ENCODE measurements at places on chromosomes 12 and 14.

- H3K4me1 ChIP-seq = no peaks in the 10 kb centered on the region
- H3K27ac ChIP-seq = no peak overlapping the region
- H3K27me3 ChIP-seq = no peaks in the 10 kb centered on the region
- H3K36me3 ChIP-seq = peaks cover 23% of the 10 kb centered on the region
- no peak for DNase-seq
Measured at GRCh38 chr12:50690925-50691324, 73.0 kb upstream of the ATF1 start.

DNA sequence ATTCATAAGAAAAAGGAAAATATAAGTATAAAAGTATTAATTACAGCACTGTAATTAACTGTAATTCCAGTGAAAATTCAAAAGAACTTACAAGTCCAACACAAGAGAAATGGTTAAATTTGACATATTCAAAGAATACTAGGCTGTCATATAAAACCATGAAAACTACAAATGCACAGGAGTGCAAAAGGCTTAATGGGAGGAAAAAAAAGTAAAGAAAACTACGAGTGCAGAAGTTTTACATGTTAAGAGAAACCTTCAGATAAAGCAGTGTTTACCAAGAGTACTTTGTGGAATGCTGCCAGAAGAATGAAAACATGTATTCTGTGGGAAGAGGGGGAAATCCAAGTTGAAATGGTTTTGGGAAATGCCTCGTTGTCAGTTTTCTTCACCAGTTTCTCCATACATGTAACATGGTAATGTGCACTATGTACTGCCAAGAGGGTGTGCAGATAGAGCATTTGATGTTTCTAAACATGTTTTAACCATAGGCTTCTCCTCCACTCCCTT lies 9.1 kb downstream of the HEATR5A start:
- no peak for DNase-seq
- no peak overlapping the region for H3K4me3 ChIP-seq
- no peaks in the 10 kb centered on the region for H3K27me3 ChIP-seq
- H3K4me1 ChIP-seq = peaks cover 12% of the 10 kb centered on the region
- H3K27ac ChIP-seq = no peak overlapping the region
- H3K36me3 ChIP-seq = no peaks in the 10 kb centered on the region

GRCh38 chr14:69789118-69789640 lies 7.9 kb downstream of the SLC10A1 start:
- peaks cover 12% of the 10 kb centered on the region for H3K4me1 ChIP-seq
- DNase-seq = no peak
- H3K4me3 ChIP-seq = no peak overlapping the region
- no peaks in the 10 kb centered on the region for H3K36me3 ChIP-seq

DNA sequence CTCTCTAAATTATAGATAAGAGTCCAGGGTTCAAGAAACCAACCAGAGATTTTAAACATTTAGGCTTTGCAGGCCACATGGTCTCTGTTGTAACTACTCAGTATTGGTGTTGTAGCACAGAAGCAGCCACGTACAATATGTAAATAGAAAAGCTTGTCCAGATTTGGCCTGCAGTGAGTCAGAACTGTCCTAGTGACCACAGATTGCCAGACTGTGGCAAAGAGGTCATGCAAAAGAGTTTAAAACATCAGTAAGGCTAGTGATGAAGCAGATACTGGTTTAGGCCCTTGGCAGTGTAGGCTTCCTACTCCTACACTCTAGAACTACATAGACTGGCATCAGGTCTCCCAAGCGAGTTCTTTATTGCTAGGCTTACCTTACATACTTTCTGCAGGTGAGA lies 117.6 kb upstream of the GARIN6 start:
- H3K27ac ChIP-seq = no peak overlapping the region
- H3K4me1 ChIP-seq = no peaks in the 10 kb centered on the region
- no peaks in the 10 kb centered on the region for H3K27me3 ChIP-seq
- no peak overlapping the region for H3K4me3 ChIP-seq
- DNase-seq = no peak

GRCh38 chr14:91831337-91831736 lies 36.0 kb downstream of the TC2N start:
- DNase-seq = no peak
- no peak overlapping the region for H3K27ac ChIP-seq
- no peak overlapping the region for H3K4me3 ChIP-seq
- H3K27me3 ChIP-seq = no peaks in the 10 kb centered on the region

GRCh38 chr14:28608851-28609828 lies 157.4 kb upstream of the FOXG1 start:
- DNase-seq = no peak
- H3K27me3 ChIP-seq = no peaks in the 10 kb centered on the region
- H3K27ac ChIP-seq = no peak overlapping the region
- H3K4me3 ChIP-seq = no peak overlapping the region

DNA sequence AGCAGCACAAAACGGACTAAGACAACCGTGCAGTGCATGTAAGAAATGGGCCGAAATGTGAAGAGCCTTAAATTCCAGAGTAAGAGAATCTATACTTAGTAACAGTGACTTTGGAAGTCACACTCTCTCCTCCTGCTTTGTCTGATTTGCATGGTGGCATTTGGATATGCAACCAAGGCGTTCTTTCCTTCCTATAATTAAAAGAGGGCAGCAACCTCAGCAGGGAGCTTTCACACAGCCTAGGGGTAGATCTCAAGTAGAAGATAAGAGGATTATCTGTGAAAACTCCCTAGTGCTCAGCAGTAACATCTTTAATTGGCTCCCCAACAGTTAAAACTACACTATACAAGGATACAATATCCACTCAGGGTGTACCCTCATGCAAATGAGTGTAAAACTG lies 16.5 kb downstream of the GMFB start:
- DNase-seq = no peak
- no peaks in the 10 kb centered on the region for H3K4me1 ChIP-seq
- no peak overlapping the region for H3K4me3 ChIP-seq
- peaks cover 2% of the 10 kb centered on the region for H3K36me3 ChIP-seq
- H3K27me3 ChIP-seq = no peaks in the 10 kb centered on the region

GRCh38 chr14:41609704-41610183 lies 3.1 kb downstream of the LRFN5 start:
- peaks cover 56% of the 10 kb centered on the region for H3K27me3 ChIP-seq
- no peak overlapping the region for H3K4me3 ChIP-seq
- peaks cover 2% of the 10 kb centered on the region for H3K4me1 ChIP-seq
- no peak for DNase-seq
- no peak overlapping the region for H3K27ac ChIP-seq

DNA sequence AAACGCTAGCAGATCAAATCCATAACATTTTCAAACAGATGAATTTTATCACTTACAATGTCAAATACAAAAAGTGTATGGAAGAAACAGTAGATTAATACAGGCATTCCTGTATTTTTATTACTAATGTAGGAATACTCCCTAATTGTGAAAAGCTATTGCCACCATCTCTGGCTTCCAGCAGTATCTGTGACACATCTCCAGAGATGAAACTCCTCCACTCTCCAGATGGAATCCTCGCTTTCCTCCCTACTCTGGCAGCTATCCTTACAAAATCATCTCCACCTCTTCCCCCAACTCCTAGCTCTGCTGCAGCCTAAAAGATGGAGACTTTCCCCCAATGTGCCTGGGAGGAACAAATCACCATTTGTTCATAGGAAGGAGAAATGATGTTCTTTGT lies 211.4 kb downstream of the SSPN start:
- H3K4me1 ChIP-seq = peaks cover 14% of the 10 kb centered on the region
- H3K27me3 ChIP-seq = no peaks in the 10 kb centered on the region
- no peaks in the 10 kb centered on the region for H3K36me3 ChIP-seq

- H3K4me1 ChIP-seq = peaks cover 54% of the 10 kb centered on the region
- DNase-seq = no peak
- H3K4me3 ChIP-seq = no peak overlapping the region
- H3K36me3 ChIP-seq = no peaks in the 10 kb centered on the region
- H3K27ac ChIP-seq = peak overlapping the region; percentile 77
Measured at GRCh38 chr12:52878507-52879393, 26.1 kb downstream of the KRT8 start.

DNA sequence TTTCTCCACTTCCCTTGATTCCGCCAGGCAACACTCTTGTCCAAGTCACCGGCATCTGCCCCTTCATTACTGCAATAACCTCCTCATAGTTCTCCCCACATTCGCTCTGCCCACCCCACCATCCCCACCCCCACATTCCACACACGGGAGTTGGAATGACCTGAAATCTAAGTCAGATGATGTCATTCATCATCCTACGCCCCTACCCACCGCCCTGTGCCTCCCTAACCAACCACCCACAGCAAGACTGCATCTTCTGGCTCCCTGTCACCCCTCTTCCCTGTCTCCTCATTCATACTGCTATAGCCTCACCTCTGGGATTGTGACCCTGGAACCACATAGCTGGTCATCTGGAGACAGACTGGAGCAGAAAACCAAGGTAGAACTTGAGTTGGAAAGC lies 7.9 kb upstream of the PWP1 start:
- H3K27me3 ChIP-seq = peaks cover 13% of the 10 kb centered on the region
- no peaks in the 10 kb centered on the region for H3K36me3 ChIP-seq
- H3K27ac ChIP-seq = no peak overlapping the region
- DNase-seq = no peak
- no peak overlapping the region for H3K4me3 ChIP-seq

DNA sequence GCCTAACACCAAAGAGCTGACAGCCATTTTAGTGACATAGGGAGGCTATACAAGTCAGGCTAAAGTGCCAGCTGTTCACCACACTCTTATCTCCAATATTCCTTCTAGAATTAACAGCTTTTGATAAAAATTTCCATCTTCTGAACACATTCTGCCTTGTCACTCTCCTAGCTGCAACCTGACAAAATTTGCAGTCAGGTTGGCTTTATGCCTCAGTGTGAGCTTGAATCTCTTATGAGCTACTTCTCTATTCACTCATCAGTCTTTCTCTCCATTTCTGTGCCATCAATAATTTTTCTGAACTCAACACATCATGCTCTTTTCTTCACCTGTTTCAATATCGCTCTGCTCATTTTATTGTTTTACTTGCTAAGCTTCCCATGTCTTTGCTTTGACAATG lies 50.2 kb downstream of the TMTC1 start:
- H3K4me3 ChIP-seq = no peak overlapping the region
- no peak overlapping the region for H3K27ac ChIP-seq
- no peaks in the 10 kb centered on the region for H3K36me3 ChIP-seq
- peaks cover 7% of the 10 kb centered on the region for H3K4me1 ChIP-seq

GRCh38 chr14:69716478-69717187 lies 50.3 kb upstream of the SRSF5 start:
- no peaks in the 10 kb centered on the region for H3K27me3 ChIP-seq
- peak overlapping the region; percentile 41 for H3K4me3 ChIP-seq
- peak overlapping the region; percentile 97 for H3K27ac ChIP-seq
- H3K36me3 ChIP-seq = peaks cover 8% of the 10 kb centered on the region
- H3K4me1 ChIP-seq = peaks cover 42% of the 10 kb centered on the region

- no peaks in the 10 kb centered on the region for H3K27me3 ChIP-seq
- H3K36me3 ChIP-seq = peaks cover 74% of the 10 kb centered on the region
- DNase-seq = no peak
- H3K4me1 ChIP-seq = peaks cover 16% of the 10 kb centered on the region
- H3K27ac ChIP-seq = no peak overlapping the region
- H3K4me3 ChIP-seq = no peak overlapping the region
Measured at GRCh38 chr14:24436355-24437019, 6.1 kb downstream of the SDR39U1 start.

- no peaks in the 10 kb centered on the region for H3K36me3 ChIP-seq
- H3K27me3 ChIP-seq = peaks cover 6% of the 10 kb centered on the region
- no peak overlapping the region for H3K27ac ChIP-seq
- H3K4me3 ChIP-seq = no peak overlapping the region
- peak; percentile 30 for DNase-seq
Measured at GRCh38 chr14:80996049-80996901, 40.9 kb downstream of the TSHR start.

DNA sequence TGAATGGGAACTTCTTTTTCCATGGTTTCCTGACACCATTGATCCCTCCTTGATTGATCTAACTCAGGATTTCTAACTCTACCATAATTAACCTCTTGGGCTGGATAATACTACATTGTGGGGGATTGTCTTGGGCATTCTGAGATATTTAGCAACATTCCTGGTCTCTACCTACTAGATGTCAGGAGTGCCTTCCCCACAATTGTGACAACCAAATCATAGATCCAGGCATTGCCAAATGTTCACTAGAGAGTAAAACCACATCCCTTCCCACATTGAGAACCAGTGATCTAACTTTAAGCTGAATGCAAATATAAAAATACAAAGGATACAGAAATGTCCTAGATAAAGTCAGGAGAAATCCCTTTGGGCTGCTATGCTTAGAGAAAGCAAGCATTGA lies 36.9 kb upstream of the CCDC198 start:
- no peak overlapping the region for H3K27ac ChIP-seq
- H3K4me3 ChIP-seq = no peak overlapping the region
- no peaks in the 10 kb centered on the region for H3K27me3 ChIP-seq

DNA sequence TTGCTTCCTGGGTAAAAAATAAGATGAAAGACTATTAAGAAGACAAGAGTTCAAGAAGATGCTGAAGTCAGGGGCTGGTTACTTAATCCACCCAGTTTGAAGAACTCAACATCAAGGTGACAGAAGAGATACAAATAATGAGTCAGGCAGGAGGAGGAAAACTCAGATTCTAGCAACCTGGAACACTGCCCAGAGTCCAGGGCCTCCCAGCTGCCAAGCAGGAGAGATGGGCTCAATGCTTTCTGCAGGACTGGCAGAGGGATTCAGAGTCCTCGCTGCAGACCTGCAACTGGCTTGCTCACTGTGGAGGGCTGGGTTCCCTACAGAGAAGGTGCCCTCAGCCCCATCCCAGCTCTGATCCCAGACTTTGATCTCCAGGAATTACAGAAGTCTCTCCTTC lies 28.6 kb upstream of the CEBPE start:
- H3K4me3 ChIP-seq = no peak overlapping the region
- H3K27ac ChIP-seq = no peak overlapping the region
- peaks cover 6% of the 10 kb centered on the region for H3K4me1 ChIP-seq
- DNase-seq = no peak
- peaks cover 7% of the 10 kb centered on the region for H3K36me3 ChIP-seq

GRCh38 chr14:88669346-88669745 lies 106.5 kb downstream of the ZC3H14 start:
- no peak overlapping the region for H3K4me3 ChIP-seq
- DNase-seq = no peak
- no peak overlapping the region for H3K27ac ChIP-seq
- H3K36me3 ChIP-seq = no peaks in the 10 kb centered on the region

DNA sequence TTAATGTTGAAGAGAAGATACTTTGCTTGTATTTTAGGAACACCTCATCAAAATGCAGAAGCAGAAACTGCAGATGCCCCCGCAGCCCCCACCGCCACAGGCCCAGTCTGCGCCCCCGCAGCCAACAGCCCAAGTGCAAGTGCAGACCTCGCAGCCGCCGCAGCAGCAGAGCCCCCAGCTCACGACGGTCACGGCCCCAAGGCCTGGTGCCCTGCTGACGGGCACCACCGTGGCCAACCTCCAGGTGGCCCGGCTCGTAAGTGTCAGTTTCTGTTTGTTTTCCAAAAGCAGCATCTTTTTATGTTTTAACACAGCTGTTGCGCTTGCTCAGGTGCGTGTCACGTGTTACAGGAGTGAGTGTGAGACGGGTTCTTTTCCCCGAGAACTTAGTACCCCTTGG lies 79.5 kb downstream of the DDX51 start:
- no peaks in the 10 kb centered on the region for H3K27me3 ChIP-seq
- DNase-seq = no peak
- peaks cover 43% of the 10 kb centered on the region for H3K36me3 ChIP-seq
- H3K4me3 ChIP-seq = no peak overlapping the region
- H3K4me1 ChIP-seq = no peaks in the 10 kb centered on the region

GRCh38 chr12:97944576-97944975 lies 482.0 kb downstream of the RMST start:
- DNase-seq = no peak
- no peak overlapping the region for H3K27ac ChIP-seq
- no peaks in the 10 kb centered on the region for H3K27me3 ChIP-seq
- H3K36me3 ChIP-seq = no peaks in the 10 kb centered on the region
- H3K4me1 ChIP-seq = peaks cover 7% of the 10 kb centered on the region

Measured in keratinocyte (primary cell).